ENCODE measurements at places on chromosomes 7 and 10. TPM values are rescaled to one million over a fixed set of nuclear protein-coding genes. Genes with fewer than 3 reads are reported as not detected.

DNA sequence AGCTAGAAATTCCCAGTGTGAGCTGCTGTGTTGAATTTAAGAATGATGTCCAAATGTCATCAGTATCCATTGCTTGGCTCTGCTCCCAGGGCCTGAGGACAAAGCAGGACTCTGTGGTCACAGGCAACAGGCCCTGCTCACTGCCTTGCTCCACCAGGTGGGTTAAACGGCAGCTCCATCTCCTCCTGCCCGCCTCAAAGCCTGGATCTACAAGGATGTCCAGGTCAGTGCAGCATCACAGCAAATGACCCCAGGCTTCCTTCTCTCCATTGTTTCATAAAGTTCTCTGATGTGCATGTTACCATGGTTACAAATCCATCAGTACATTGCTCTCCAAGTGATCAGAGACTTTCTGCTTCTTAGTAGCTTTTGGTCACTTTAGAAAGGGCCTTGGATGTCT lies 322.0 kb upstream of the ZNF32 start:
- no peaks in the 10 kb centered on the region for H3K36me3 ChIP-seq
- H3K27me3 ChIP-seq = no peaks in the 10 kb centered on the region
- H3K4me1 ChIP-seq = no peaks in the 10 kb centered on the region
- no peak for DNase-seq

DNA sequence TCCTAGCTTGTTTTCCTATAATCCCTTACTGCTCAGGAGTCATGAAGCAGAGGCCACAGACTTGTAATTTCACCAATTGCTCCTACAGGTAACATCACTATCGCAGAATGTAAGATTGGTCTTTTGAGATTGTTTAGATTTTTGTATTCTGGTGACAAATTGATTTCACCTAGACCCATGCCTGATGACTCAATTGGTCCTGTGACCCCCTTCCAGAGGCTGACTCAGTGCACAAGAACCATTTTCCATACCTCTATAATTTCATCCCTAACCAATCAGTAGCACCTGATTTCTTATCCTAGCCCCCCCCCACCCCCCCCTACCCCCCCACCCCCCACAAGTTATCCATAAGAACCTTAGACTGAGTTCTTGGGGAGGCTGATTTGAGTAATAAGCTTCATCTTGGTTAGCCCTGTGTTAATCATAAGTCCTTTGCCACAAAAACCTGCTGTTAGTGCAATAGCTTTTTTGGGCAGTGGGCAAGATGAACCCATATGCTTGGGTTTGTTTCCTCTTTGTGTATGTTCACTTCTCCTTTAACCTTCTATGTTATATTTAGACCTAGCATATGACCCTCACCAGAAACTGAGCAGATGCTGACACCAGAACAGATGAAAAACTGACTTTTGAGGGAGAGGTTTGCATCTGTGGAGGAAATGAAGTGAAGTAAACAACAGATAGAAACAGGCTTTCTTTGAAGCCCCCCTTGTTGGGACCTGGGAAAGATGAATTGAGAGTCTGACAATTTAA lies 187.1 kb downstream of the KIF20B start:
- no peak overlapping the region for H3K27ac ChIP-seq
- H3K27me3 ChIP-seq = no peaks in the 10 kb centered on the region
- H3K4me3 ChIP-seq = no peak overlapping the region
- H3K4me1 ChIP-seq = peaks cover 11% of the 10 kb centered on the region
- H3K36me3 ChIP-seq = no peaks in the 10 kb centered on the region

GRCh38 chr7:131692131-131692960 lies 135.9 kb upstream of the PODXL start:
- DNase-seq = peak; percentile 87
- H3K4me3 ChIP-seq = no peak overlapping the region
- H3K27ac ChIP-seq = no peak overlapping the region
- no peaks in the 10 kb centered on the region for H3K27me3 ChIP-seq
- H3K36me3 ChIP-seq = no peaks in the 10 kb centered on the region

DNA sequence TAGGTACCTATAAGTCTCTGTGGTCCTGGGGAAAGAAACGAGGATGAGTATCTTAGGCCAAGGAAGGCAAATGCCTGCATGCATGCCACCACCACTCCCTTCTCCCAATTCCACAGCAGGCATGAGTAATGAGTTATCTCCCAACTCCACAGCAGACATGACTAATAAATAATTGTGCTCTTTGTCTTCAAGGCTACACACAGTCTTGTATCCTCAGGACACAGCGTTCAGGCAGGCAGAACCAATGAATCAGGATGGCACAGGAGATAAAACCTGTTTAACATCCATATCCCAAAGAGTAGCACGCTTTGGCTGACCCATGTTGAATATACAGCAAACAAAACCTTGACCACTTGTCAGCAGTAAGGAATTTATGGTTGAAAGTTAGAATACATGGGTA lies 229.7 kb upstream of the NFE2L3 start:
- no peaks in the 10 kb centered on the region for H3K4me1 ChIP-seq
- H3K27me3 ChIP-seq = no peaks in the 10 kb centered on the region
- H3K36me3 ChIP-seq = no peaks in the 10 kb centered on the region
- no peak overlapping the region for H3K27ac ChIP-seq
- no peak overlapping the region for H3K4me3 ChIP-seq

Gene GATAD1
- 46.8 TPM for total RNA-seq

Gene RHOBTB1
- total RNA-seq = 21.5 TPM

Gene PMPCB
- 103 TPM for total RNA-seq

All from neural progenitor cell (in vitro differentiated cells).